ENCODE measurements at places on chromosomes 3 and 15.

DNA sequence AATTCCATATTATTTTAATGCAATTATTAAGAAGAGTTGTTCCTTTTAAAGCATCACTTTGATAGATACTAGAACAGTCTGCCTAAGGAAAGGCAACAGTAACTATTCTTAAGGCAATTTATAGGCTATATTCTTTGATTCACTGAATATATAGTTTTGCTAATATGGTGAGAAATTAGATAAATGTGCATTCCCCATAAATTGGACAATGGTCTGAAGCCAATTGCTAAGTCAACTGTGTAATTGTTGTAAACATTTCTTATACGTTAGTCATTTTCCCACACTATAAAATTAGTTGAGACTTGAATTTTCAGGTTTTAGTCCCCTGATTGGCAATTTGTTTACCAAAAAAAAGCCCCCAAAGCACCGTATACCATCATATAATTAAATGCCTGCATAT, 263.0 kb upstream of the NECTIN3 start:
- no peak for DNase-seq

- DNase-seq, result no peak
Measured at GRCh38 chr15:61724251-61724939, 335.9 kb downstream of the VPS13C start.

DNA sequence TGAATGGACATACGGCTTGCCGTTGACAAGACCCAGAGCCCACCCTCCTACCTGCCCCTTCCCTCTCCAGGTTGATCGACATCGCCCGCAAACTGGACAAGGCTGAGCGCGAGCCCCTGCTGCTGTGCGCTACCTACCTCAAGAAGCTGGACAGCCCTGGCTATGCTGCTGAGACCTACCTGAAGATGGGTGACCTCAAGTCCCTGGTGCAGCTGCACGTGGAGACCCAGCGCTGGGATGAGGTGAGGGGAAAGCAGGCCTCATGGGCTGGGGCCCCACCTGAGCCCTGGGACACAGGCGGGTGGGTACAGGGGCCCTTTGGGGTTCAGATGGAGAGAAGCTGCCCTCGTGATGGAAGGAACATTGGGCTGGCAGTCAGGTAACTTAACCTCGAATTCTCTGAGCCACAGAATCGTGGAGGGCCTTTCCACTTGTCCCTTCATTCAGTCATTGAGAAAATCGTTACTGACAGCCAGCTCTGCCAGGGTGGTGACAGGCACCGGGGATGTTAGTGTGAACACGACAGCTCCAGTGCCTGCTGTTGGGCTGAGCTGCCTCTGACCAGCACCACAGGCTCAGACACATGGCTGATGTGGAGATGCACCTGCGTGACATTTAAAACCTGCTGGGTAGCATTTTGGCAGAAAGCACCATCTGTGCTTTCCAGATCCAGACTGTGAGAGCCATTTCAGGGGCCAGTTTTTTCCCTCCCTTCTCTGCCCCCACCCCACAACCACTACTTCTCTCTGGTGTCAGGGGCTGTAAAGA, 25.6 kb upstream of the RHO start:
- no peak for DNase-seq

GRCh38 chr15:100515758-100516157, 13.0 kb downstream of the CERS3 start:
- no peak for DNase-seq

- no peak for DNase-seq
Measured at GRCh38 chr3:194128202-194128918, 7.6 kb upstream of the HES1 start.

GRCh38 chr3:111762537-111762936, 96.5 kb upstream of the PHLDB2 start:
- DNase-seq, result no peak

DNA sequence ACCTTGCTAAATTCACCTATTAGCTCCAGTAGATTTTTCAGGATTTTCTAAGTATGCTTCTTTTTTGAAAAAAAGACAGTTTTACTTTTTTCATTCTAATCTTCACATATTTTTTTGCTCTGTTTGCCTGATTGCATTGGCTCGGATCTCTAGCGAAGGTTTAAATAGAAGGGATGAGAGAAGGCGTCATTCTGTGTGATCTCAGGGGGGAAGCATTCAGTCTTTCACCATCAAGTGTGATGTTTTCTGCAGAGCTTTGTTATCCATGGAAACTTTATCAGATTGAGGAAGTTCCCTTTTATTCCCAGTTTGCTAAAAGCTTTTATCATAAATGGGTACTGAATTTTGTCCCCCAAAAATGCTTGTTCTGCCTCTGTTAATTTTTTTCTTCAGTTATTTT, 120.3 kb downstream of the LRRK1 start:
- no peak for DNase-seq

- DNase-seq, result no peak
Measured at GRCh38 chr15:27828746-27829145, 270.4 kb downstream of the OCA2 start.

GRCh38 chr3:104556372-104557078, 810.2 kb upstream of the ALCAM start:
- DNase-seq, result no peak

DNA sequence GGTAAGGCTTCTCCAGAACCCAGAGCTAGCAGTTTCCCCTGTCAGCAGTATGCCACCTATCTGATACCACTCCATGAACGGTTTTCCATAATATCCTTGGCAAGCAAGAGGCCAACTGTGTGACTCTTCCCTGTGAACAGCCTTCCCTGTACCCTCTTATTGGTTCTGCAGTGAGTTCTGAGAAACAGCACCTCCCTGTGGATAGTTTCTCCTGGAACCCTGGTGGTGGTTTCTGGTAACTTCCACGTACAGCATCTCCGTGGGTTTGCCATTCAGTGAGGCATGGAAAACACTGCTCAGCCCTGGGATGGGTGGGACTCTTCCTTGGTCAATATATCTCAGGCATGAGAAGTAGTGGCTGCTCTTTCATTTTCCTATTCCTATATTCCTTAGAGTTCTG, 19.4 kb upstream of the SERPINI2 start:
- DNase-seq, result no peak

DNA sequence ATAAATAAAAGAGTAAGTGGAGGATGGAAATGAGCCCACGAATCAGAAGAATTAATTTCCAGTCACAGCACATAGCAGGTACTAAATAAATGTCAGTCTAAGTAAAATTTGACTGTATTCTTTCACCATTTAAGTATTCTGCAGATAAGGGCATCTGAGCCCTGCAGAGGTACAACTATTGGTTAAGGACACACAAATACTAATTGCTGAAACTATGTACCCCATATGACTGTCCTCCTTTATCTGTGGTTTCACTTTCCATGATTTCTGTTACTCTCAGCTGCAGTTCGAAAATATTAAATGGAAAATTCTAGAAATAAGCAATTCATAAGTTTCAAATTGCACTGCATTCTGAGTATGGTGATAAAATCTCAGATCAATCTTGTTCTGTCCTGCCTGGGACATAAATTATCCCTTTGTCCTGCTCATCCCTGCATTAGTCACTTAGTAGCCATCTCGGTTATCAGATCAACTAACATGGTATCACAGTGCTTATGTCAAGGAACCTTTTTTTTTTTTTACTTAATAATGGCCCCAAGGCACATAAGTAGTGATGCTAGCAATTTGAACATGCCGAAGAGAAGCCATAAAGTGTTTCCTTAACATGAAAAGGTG, 95.1 kb downstream of the LSAMP start:
- no peak for DNase-seq

- no peak for DNase-seq
Measured at GRCh38 chr3:69072928-69073327, 7.2 kb downstream of the UBA3 start.

- DNase-seq, result no peak
Measured at GRCh38 chr15:92394309-92395097, 822 bp downstream of the ST8SIA2 start.

DNA sequence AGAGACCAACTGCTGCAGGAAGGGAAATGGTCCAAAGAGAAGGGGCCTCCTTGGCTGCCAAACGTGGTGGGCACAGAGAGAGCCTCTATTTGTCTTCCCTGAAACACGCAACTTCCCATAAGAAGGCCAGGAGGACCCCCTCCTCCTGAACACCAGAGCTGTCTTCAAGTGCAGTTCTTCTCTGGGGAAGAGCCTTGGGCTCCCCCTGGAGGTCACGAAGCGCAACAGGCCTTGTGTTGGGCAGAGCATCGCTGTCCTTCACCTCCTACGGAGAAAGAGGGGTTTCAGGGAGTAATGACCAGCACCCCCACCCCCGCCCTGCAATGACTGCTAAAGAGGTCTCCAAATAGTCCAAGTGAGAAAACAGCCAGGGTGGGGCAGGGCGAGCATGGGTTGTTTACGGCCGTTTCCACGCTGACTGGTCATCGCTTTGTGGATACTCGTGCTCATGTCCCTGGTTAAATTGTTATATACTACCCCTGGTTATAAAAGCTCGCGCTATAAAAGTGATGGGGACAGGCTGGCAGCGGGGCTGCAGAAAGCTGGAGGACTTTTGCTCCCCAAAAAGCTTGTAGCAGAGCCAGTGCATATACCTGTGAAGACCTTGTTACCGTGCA, 397.5 kb upstream of the ATP10A start:
- DNase-seq, result no peak
